Umbilical cord (tissue), 2 donors: ENCODE measurements at places on chromosomes 1 and 21.

DNA sequence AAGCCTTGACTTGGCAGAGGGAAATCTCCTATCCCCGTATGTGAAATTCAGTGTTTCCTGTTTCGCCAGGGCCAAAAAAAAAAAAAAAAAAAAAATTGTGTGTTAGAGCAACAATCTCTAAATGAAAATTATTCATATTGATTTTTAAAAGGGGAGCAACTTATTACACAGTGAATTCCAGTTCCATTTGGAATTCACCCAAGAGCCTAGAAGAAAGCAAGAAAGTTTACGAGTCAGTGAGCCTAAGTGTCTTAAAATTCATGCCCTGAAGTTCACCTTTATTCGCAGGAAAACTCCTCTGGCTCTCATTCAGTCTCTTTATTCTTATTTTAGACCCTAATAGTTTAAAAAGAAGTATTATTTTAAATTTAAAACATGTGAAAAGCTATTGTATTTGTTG, 42.1 kb upstream of the HUNK start:
- no peak for DNase-seq

- DNase-seq: no peak
These were observed 55.8 kb upstream of the PDE9A start for GRCh38 chr21:42597487-42598158.

- DNase-seq: peak; percentile 98
These were observed 128.0 kb downstream of the SETD4 start for GRCh38 chr21:35932232-35932911.

GRCh38 chr1:7346600-7347570, 424.2 kb upstream of the VAMP3 start:
- DNase-seq: no peak

- no peak for DNase-seq
These were observed 28.6 kb upstream of the AVPR1B start for GRCh38 chr1:206145771-206146290.

- no peak for DNase-seq
These were observed 25.4 kb downstream of the ZNF362 start for GRCh38 chr1:33281554-33282303.

GRCh38 chr1:44594871-44595735, 79.2 kb downstream of the TMEM53 start:
- peak; percentile 51 for DNase-seq

GRCh38 chr1:77126307-77126706, 92.9 kb downstream of the PIGK start:
- DNase-seq: peak; percentile 71

DNA sequence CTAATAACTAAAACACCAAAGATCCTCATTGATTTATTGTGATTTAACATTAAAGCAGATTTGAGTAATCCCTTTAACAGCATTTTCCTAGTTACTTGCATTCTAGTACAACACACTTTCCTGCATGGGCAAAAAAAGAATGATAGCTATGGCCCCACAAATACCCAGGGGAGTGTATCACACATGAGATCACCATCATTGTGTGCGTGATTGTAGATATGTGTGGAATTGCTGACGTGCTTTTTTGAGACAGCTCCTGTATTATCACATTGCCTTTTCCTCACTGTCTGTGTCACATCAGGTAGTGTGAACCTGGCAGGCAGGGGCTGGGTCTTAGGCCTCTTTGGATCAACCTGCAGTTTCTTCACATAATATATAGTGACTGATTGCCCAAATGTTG, 48.5 kb upstream of the SAMD13 start:
- DNase-seq: no peak

DNA sequence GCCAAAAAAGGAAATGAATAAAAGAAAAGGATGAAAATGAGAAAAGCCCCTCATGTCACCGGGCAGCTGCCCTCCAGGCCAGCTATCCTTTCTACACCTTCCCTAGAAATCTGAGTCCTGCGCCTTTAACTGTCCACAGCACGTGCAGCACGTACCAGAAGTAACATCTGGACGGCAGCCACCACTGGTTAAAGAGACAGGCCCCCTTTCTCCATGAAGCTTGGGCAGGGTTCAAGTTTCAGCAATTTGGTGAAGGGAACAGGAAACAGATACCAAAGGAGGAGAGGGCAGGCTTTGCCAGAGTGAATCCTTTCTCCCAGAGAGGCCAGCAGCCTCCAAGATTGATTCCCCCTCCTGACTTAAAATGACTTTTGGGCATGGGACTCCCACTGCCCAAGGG, 3.6 kb upstream of the KIAA2013 start:
- DNase-seq: peak; percentile 91

- DNase-seq: no peak
These were observed 46.6 kb downstream of the ARHGEF11 start for GRCh38 chr1:156998840-156999500.

GRCh38 chr1:42044346-42044745, 108.9 kb upstream of the GUCA2B start:
- DNase-seq: no peak

- DNase-seq: no peak
These were observed 521.1 kb upstream of the BEND5 start for GRCh38 chr1:49297783-49298182.

DNA sequence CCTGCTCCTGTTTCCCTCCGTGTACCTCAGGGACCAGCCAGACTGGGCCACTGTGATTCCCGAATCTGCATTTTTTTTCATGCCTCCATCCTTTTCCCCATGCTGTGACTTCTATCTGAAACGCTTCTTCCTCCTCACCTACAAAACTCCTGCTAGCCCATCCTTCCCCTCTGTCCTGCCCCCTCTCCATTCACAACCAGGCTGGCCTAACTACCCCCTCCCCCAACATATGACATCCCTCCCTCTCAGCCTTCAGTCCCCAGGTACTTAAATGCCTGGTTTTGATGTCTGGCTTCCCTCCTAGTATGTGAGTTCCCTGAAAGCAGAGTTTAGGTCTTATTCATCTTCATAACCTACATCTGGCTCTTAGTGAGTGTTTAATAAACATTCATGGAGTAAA, 82.7 kb downstream of the TAS1R2 start:
- DNase-seq: no peak

GRCh38 chr1:118333601-118334210, 148.7 kb upstream of the SPAG17 start:
- no peak for DNase-seq

GRCh38 chr1:145858901-145859490, at the start of gene PIAS3:
PIAS3 (minus strand) TSS chr1:145859081; CDS start chr1:145858990, 91 bp downstream.
- peak; percentile 99 for DNase-seq

DNA sequence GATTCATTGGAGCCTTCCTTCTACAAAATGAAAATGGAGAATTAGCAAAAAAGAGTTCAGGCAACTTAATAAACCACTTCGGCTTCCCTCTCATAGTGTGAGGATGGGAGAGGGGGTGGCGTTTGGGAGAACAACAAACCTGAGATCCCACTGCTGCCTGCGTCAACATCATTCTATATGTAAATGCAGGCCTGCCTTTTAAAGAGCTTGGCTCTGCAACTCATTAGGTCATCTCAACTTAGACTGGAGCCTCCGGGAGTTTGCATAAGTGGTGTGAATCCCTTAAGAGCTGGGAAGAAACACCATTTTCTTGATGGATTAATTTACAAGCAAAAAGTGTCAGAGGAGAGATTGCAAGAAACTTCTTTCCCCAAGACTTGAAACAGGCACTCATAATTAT, 127.6 kb upstream of the DAB1 start:
- DNase-seq: no peak

DNA sequence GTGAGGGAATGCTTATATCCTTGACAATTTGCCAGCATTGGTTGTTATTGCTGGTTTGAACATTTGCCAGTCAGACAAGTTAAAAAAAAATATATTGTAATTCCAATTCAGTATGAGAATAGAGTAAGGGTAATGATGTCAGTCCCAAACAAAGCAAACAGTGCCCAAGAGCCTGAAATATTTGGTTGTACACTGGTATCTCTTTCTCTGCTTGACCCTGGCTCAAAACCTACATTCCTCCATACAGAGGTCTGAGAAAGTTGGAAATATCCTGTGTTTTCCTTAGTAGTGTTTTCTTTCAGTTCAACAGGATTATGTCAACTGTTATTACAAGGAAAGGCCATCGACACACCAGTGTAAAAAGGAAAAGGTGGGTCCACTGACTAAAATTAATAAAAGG, 145.6 kb downstream of the MRPL39 start:
- peak; percentile 19 for DNase-seq

- DNase-seq: no peak
These were observed 86.1 kb upstream of the LMO4 start for GRCh38 chr1:87242445-87243185.

DNA sequence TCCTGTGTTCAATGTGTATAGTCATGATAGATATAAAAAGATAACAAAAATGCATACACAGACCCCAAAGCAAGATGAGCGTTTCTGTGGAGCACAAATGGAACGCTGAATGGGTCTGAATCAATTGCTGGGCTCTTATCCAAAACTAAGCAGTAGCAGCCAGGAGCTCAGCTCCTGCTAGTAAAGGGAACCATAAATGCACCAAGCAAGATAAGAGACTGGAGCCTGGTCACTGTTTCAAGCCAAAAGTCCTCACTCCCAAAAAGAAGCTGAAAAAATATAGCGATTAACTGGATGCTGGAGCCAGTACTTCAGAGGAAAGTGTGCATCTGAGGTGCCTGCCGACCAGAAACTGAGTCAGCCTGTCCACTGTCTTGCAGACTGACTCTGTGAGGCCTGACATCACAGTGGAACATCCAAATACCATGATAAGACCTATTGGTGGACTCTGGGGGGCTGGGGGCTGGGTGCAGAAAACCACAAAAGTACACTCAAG, 68.9 kb downstream of the LRRC8C start:
- peak; percentile 86 for DNase-seq

DNA sequence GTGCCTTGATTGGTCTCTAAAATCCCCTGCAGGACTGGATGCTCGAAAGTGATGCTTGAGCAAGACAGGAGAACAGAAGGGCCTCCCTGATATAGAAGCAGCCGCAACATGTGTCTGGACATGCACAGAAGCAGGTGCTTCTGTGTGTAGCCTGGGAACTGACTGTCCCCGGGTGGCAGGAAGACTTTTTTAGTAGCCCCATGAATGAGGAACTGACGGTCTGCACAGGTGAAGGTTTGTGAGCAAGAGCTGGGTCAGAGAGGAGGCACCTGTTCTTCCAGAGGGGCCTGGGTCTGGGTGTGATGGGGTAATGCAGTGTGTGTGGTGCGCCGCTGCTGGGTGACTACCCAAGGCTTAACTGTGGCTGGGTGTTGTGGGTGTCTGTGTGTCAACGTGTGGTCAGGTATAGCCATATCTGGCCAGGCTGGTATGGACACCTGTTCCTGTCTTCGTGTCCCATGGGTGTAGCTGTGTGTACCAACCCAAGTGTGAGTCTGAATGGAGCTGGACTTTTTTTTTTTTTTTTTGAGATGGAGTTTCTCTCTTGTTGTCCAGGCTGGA, 39.1 kb upstream of the FOXO6 start:
- DNase-seq: no peak

GRCh38 chr21:45579383-45580180, 37.3 kb upstream of the SLC19A1 start:
- no peak for DNase-seq

- peak; percentile 47 for DNase-seq
These were observed 1.2 kb downstream of the ITPKB start for GRCh38 chr1:226737819-226738420.

DNA sequence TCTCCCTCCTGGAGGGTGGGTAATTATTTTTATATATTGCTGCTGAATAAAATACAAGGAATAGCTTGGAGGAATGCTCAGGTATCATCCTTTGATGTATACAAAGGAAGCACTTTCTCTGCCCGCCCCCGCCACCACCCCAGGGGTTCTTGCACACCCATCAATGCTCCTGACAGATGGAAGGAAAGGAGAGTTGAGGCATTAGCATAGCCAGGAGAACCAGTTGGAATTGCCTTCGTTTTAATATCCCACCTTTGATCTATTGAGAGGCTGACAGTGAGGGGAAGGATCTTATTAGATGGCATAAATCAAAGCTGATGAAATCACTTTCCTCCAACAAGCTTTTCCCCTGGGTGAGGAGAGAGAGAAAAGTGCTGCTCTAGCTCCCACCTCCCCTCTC, 71.1 kb downstream of the LGR6 start:
- DNase-seq: no peak

- peak; percentile 3 for DNase-seq
These were observed 90.5 kb downstream of the SPATA17 start for GRCh38 chr1:217721692-217722091.

DNA sequence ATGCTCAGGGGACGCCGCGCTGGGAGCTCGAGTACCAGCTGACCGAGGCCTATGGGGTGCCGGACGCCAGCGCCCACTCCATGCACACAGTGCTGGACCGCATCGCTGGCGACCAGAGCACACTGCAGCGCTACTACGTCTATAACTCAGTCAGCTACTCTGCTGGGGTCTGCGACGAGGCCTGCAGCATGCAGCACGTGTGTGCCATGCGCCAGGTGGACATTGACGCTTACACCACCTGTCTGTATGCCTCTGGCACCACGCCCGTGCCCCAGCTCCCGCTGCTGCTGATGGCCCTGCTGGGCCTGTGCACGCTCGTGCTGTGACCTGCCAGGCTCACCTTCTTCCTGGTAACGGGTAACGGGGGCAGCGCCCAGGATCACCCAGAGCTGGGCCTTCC, 1.3 kb upstream of the XKR8 start:
- DNase-seq: no peak

- DNase-seq: no peak
These were observed 8.7 kb downstream of the CAPN2 start for GRCh38 chr1:223720971-223721591.

DNA sequence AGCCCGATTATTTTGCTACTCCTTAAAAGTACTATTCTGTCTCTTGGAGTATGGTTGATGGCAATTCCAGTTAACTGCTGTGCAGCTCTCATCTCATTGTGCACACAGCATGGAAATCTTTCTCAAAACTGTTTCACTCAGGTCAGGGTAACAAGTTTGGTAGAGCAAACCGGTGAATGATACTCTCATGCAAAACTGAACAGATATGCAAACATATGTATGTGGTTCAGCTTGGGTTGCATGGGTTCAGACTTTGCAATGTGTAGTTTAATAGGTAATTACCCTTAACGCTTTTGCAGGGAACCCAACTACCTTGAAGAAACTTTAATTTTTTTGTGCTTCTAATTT, 2.2 kb downstream of the GADD45A start:
- DNase-seq: peak; percentile 12

GRCh38 chr1:101388904-101389546, 152.2 kb downstream of the S1PR1 start:
- DNase-seq: peak; percentile 41

- DNase-seq: no peak
These were observed 10.2 kb upstream of the UBR4 start for GRCh38 chr1:19220080-19220846.

GRCh38 chr1:33357099-33357498, 36.2 kb upstream of the A3GALT2 start:
- no peak for DNase-seq

GRCh38 chr1:155858800-155859233, 550 bp upstream of the SYT11 start:
- DNase-seq: no peak

DNA sequence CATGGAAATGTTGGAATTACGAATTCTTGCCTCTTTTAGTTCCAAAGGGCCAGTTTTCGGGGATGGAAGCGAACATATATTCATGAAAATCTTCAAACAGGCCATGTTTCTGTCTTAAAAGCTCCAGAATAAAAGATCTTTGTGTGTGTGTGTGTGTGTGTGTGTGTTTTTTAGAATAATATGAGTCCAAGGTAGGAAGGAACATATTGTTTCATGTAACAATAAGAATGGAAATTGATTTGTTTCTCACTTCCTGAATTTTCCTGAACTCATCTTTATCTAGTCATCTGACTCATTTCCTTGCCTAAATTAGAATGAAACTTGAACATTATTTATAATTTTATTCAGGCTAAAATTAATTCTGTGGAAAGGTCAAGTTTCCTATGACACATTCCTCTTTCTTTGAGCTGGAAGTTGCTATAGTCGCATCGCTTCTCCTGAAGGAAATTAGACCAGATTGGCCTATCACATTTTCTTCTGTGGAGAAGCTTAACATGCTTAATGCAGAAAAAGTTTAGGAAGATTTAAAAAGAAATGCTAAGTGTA, 805.1 kb upstream of the ADAMTS5 start:
- DNase-seq: no peak
